ENCODE measurements at places on chromosomes 5 and 9. TPM values are rescaled to one million over a fixed set of nuclear protein-coding genes. Genes with fewer than 3 reads are reported as not detected.
A peak's percentile ranks its signal among the peaks of the same experiment; 100 is the strongest.

GRCh38 chr9:130328349-130328801 lies 62.8 kb downstream of the HMCN2 start:
- peak; percentile 32 for DNase-seq

The ELOVL7 gene
- total RNA-seq = not detected

- DNase-seq = no peak
Measured at GRCh38 chr9:94984891-94985476, 258.5 kb downstream of the AOPEP start.

DNA sequence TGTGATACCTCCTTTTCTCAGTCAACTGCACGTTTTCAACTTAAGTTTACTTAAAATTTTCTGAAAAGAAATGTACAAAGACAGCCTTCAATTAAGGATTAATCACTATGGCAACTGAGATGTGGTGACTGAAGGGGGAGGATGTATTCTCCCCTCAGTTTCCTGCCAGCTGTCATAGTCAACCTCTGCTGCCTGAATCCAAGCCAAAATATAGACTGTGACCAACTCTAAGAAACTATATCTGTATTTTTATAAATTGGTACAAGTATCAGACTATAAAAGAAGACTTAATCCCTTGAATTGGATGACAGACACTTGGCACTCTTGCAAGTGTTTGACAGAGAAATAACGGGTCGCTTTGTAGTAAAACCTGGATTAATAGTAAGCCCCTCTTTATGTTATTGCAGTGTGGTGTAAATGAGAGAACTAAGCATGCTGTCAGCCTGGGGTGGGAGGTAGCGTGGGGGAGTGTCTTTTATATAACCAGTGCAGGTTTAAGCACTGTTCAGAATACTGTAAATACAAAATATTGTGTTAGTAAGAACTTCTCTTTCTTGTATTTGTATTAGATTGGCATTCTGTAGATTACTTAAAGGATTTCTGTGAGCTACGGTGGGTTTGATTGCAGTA lies 106.4 kb downstream of the ERCC6L2 start:
- peak; percentile 3 for DNase-seq

Measured in RPMI7951 (cell line).